ENCODE measurements at places on chromosomes 4 and X.

DNA sequence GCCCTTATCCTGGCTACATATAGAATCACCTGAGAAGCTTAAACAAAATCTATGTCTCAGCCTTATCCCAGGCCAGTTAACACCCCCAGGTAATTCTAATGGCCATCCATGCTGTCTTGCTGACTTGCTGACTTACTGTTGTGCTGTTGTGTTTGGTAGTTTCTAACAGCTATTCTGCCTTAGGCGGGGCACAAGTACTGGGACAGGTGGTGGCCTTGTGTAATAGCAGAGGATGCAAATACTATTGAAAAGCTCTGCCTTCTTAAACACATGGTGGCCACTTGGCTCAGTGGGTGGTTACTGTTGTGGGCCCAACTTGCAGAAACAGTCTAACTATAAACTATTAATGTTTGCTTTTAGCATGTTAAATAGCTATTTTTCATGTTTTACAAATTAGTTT is 56.2 kb downstream of the CDS1 start:
- no peak for DNase-seq

GRCh38 chr4:37891260-37892159 is 626 bp downstream of the TBC1D1 start:
- DNase-seq: no peak

DNA sequence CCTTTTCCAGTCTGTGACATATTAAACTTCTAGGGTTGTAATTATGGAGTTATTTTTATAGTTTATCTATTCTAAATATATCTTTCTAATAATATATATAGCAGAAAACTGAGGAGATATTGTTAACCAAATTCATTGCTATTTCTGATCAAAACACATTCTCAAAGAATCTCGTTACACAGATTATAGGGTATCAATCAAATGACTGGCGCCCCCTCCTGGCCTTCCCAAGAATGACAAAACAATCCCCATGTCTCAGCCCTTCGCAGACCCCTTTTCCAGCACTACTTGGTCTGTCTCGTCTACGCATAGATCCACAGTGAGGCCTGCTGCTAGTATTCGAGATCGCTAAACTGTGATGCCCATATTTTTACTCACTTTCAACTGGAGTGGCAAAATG is 209.3 kb downstream of the GPC3 start:
- DNase-seq: no peak

- DNase-seq: no peak
Observed at GRCh38 chr4:113316879-113317278, 267.4 kb downstream of the ANK2 start.

DNA sequence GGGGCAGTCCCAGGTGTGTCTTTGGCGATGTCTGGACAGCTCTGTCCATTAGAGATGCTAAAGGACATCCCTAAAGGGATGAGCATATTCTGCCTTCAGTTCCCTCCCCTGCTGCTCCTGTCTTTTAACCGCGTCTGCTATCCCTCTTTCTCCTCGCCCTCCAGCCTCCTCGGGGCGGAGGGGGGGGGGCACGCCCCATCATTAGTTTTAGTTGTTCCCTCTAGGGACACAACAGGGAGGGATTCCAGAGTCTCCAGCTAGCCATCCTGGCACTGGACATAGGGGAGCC is 1.1 kb downstream of the MSL3 start:
- no peak for DNase-seq

DNA sequence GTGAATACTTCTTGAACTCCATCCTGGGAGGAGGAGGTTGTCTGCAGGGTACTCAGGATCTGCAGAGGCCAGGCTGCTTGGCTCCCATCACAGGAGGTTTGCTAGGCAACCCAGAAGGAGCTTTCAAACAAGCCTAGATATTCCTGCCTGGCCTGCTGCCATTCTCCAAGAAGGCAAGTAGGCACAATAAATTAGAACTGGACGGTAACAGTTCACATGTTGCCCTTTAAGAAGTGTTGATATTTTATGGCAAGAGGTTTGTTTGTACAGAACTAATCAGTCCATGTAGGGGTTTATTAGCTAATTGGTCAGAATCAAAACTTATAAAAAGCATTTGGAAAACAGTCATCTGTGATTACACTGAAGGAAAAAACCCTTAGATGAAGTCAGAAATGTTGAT is 39.3 kb downstream of the SYNPO2 start:
- DNase-seq: no peak

DNA sequence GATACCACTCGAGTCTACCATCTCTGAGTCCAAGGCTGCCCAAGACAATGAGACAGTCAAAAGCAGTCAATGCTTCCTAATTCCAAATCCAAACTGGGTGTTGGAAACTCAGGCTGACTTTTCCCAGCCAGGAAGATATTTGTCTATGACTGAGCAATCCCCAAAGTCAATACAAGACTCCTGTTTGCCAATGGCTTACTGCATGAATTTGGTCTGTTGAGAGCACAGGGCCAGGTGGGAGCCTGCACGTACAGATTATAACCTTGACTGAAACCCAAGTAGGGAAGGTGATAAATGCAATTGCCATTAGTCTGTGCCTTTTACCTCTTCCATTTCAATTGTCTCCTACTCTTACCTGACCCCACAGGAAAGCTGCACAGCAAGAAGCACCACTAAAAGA is 72.6 kb upstream of the PPARGC1A start:
- no peak for DNase-seq

DNA sequence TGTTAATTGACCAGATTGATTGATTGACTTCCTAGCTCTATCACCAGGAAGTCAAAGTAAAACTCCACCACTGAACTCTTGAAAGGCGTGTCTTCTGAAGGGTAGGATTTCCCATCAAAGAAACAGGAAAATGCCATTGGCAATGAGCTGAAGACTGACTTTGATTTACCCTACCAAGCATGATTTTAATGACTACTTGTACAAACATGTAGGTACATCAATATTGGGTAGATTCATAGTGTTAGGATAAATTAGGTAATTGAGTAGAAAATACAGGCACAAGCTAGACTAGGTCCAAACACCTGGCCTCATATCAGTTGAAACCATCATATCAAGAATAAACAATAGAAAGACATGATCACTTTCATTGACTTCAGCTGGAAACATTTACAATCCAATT is 53.2 kb upstream of the ATXN3L start:
- DNase-seq: no peak

- no peak for DNase-seq
Observed at GRCh38 chr4:6621556-6621927, 18.9 kb upstream of the MRFAP1 start.

GRCh38 chr4:176779421-176779820 is 13.3 kb downstream of the VEGFC start:
- no peak for DNase-seq

DNA sequence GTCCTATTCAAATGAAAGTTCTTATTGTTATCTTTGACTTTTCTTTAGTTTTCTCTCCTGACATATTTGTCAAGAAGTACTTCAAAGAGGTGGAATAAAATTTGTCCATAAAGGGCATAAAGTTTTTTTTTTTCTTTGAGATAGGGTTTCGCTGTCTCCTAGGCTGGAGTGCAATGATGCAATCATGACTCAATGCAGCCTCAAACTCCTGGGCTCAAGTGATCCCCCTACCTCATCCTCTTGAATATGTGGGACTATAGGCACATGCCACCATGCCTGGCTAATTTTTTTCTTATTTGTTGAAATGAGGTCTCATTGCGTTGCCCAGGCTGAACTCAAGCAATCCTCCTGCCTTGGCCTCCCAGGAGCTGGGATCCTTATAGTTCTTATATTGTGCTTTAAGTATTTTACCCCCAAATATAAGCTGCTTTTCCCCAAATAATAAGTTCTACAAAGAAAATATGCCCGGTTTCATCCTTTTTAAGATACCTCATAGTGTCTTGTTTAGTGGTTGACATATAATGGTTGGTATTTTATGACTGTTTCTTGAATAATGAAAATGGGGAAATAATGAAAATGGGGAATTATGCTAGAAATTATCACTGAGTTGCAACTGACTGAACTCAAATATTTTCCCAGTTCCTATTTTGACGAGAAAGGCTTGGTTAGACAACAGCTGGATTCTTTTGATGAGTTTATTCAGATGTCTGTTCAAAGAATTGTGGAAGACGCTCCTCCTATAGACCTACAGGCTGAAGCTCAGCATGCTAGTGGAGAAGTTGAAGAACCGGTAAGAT is 11.6 kb downstream of the POLR2B start:
- DNase-seq: no peak

- no peak for DNase-seq
Observed at GRCh38 chr4:39032218-39033085, at the start of gene TMEM156. TSS of gene TMEM156 (minus strand) at chr4:39032409. CDS start at chr4:39032313, 96 bp downstream.

DNA sequence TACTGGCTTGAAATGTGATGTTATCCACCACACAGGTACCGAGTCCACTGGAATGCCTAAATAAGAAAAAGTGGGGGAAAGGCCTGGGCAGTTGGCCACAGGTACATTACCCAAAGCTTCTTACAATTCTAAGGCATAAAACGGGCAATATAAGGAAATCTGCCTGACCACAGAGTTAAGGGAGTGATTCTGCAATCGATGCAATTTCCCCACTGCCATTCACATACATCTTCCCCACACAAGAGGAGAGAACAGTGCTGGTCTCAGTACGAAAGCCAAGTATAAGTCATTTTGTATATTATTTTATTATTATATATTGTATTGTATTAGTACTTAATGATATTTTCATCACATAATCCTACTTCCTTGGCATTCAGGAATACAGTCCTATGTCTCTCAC is 30.6 kb downstream of the RFC1 start:
- no peak for DNase-seq

DNA sequence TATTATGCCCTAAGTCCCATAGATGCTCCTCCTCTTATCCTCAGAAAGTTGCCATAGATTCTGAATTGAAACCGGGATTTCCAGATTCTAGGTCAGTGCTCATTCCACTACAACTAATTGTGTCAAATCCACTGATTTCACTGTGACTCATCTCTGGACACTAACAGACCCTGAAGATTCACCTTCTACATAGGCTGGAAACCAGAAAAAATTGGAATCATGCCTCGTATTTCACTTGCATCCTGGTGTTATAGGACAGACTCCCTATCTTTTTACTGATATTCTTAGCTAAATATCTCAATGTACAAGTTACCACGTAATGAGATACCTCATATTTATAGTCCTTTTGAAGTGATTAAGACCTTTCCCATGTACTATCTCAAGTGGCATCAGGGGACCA is 36.7 kb downstream of the CLNK start:
- DNase-seq: no peak

DNA sequence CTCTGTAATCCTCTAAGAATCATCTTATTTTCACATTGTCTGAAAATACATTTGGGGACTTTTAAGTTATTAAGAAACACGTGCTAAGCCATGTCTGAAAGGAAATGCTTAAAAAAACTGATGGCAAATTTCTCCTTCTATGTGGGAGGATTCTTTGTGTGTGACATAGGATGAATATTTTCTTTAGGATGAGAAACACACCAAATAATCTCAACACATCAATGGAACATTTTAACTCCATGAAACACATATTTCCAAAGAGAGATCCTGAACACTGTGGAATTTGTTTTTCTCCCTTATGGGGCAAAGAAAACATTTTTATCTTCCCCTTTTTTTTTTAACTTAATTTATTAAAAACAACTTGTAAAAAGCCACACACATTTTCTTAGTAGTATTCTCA is 153.8 kb upstream of the ANKRD50 start:
- DNase-seq: no peak

GRCh38 chr4:120857312-120857711 is 65.2 kb downstream of the PRDM5 start:
- DNase-seq: no peak
